SW 1271 (cell line): ENCODE measurements at places on chromosomes 12 and 14.

- no peak for DNase-seq
Measured at GRCh38 chr12:51321882-51322281, 2.1 kb downstream of the BIN2 start.

DNA sequence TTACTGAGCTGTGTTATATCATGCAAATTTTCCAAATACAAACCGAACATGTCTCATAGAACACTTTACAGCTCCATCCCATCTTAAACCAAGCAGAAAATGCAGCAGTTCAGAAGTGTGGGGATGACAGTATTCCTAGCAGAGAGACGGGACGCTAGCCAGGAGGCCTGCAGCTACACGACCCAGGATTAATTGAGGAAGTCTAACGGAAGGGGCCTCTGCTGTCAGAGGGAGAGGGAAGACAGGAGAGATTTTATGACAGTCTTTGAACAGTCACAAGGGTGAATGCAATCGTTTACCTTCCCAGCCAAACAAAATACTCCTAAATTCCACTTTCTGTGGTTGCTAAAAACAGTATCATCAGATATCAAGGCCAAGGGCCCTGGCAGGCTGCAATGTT is 261.9 kb downstream of the TMEM132D start:
- DNase-seq: no peak

DNA sequence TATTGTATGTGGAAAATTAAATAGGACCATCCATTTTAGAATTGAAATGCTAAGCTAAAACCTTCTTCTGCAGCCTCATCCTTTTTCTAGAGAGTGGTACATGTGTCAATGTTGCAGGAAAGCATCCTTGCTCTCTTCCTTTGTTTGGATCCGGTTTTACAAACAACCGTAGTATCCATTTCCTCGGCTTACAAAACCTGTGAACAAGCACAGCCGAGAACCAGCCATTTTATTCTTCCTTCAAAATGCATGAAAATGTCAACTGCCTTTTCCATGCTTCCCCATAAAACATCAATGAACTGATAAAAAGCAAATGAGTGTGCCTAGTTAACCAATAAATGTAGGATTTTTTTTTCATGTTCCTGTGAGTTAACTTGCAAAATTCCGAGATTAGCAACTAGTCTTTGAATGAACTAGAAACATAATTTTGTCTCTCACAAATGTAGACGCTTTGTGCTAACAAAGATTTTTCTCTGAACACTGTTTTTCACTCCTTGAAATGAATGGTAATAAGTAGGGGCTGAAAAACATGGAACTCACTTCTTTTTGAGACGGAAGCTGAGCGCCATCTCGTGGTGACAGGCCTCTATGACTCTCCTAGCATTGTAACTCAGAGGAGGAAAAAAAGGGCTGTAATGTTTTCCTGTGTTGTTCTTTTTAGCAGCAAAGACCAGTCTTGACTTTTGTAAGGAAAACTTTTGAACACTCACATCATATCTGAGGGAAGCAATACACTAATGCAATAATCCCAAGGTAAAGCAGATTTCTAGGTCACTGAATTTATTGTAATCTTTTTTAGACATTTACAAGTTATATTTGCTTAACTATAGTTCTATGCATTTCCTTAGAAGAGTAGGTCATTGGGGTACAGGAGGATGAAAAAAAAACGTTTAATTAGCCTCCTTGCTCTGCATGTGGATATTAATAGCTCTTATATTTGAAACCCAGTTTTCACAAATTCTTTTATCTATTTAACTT is 157.4 kb upstream of the FOXG1 start:
- no peak for DNase-seq

DNA sequence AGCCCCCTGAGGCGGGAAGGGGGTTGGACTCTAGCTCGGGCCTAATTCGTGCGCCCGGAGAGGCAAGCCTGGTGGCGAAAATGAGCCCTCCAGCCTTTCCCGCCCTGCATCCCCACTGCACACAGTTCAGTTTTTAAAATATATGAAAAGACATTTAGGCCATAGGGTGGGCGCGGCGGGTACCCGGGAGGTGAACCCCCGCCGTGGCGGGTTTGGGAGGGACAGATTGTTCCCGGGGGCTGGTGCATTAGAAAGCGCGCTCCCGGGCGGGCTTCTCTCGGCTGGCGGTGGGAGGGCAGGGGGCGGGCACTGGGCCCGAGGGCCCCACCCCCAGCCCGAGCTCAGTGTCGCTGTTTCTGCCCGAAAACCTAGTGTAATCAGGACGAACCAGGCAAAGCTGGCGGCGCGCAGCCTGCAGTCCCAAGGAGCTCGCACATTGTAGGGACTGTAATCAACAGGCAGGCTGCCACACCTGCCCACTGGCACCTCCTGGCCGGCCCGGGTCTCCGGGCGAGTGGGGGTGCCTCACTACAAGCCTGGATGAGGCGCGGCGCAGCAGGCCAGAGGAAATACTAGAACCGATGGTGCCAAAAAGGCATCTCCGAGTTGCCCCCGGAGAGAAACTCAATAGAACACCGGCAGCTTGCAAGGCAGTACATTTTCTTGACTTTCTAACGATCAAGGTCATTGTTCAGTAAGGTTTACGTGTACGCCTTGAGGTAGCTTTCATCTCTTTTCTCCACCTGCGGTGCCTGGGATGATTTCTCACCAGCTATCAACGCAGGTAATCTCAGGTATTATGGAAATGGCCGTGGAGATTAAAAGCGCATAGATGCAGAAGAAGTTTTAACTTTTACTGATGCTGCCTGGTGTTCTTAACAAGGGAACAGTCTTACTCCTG is 764 bp upstream of the SPTB start:
- no peak for DNase-seq

DNA sequence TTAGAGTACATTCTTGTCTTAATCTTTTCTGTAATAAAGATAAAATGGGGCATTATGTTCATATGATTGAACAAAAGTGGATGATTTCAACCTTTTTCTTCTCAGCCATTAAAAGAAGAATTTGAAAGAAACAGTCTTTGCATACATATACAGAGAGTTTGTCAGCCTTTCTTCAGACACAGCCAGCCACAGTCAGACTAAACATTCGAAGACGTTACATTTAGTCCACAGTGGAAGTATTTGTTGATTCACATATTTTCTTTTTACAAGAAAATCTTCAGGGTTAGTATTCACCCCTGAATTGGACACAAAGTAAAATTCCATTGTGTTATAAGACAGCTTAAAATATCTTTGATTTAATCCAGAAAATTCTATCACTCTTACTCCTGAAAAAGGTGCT is 36.2 kb downstream of the ETV6 start:
- no peak for DNase-seq

DNA sequence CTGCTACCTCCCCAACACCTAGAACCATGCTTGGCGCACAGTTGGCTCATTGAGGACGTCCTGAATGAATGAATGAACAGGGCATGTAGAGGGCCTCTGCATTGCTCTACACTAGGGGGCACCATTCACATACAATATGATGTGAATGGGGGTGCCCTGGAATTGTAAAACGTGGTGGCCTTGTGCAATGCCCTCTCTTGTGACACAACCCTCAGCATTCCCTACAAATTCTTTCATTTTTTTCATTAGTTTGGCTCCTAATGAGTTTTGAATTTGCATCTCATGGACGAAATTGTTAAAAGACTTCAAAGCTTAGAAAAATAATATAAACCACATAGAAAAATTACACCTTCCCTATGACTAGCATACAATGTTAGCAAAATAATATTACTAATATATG is 2.3 kb upstream of the DIO2 start:
- DNase-seq: peak; percentile 2

GRCh38 chr12:105841840-105842239 is 296.9 kb downstream of the NUAK1 start:
- DNase-seq: no peak

GRCh38 chr12:30985814-30986452 is 59.4 kb downstream of the TSPAN11 start:
- peak; percentile 46 for DNase-seq

DNA sequence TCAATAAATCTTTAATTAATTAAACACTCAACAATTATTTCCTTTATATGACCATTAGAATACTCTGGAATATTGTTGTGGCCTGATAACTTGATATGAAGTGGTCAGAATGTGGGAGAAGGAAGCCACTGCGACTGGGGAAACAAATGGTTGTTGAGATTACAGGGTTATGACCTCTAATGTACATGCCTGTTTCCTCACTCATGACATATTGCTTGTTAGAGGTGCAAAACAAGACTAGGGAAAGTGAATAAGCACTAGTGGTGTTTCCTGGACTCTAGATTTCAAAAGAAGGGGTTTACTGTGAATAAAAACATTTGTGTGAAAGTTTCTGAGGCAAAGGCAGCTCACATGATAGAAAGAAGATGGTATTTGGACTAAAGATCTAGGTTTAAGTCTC is 53.3 kb downstream of the STAB2 start:
- no peak for DNase-seq

DNA sequence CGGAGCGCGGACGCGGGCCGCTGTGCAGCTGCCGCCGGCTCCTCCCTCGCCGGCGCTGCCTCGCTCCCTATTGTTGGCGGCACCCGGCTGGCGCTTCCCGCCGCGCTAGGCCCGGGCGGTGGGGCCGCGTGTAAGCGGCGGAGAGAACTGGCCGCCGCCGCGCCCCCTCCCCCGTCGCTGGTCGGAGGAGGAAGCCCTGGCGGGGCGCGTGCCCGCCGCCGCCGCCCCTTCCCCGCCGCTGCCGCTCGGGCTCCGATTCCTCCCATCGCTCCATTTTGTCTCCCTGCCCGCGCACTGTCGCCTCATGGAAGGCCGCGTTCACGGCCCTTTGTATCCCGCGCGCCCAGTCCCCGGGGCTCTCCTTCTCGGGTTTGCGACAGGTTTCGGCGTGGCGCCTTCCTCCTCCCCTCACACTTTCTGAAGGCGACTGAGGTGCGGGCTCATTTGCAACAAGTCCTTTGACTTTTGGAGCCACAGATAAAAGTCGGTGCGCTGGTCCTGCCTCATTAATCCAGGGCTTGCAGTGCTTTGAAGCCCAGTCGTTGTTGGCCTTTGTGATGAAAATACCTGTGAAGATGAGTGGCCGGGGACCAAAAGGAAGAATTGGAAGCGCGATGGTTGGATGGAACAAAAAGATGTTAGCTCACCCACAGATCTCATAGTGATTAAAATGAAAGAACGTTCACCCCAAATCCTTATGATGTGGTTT is 707 bp downstream of the CPSF6 start:
- DNase-seq: no peak

- no peak for DNase-seq
Measured at GRCh38 chr14:88321692-88322503, 1.2 kb downstream of the KCNK10 start.

GRCh38 chr12:86234316-86234855 is 21.8 kb downstream of the MGAT4C start:
- DNase-seq: no peak

GRCh38 chr12:91098941-91099340 is 12.4 kb downstream of the LUM start:
- peak; percentile 19 for DNase-seq

DNA sequence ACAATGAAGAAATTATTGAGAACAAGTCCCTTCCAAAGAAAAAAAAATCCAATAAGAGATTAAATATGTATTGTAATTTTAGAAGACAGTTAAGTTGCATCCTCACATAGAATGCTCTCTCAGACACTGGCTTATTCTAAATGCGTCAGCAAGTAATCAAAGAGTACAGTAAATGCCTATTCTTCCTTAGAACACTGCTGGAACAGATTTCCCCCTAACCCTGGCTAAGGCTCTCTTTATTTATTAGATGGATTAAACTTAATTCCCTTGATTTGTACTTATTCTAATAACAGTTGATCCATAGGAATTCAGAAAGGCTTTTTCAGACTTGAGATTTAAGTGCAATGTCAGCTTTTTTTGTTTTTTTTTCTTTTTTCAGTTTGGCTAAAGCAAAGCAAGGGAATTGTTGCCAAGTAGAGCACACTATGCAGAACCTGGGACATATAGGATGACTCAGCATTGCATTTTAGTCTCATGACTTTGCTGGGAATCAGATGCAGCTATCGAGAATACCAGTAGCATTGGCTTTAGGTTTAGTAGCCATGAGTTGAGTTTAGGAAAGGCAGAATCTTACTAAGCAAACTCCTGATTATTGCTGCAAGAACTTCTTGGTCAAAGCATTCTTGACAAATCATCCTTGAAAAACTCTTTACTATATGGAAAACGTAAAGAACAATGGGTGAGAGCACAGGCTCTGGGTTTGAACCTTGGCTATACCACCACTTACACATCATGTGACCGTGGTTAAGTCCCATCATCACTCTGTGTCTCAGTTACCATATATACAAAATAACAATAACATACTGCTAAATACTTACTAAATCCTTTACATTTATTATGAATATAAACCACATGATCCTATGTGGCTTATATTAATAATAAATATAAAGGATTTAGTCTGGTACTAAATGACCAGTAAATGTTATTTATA is 26.7 kb downstream of the MED21 start:
- DNase-seq: no peak

GRCh38 chr14:99524091-99524661 is 43.0 kb downstream of the CCNK start:
- DNase-seq: no peak

DNA sequence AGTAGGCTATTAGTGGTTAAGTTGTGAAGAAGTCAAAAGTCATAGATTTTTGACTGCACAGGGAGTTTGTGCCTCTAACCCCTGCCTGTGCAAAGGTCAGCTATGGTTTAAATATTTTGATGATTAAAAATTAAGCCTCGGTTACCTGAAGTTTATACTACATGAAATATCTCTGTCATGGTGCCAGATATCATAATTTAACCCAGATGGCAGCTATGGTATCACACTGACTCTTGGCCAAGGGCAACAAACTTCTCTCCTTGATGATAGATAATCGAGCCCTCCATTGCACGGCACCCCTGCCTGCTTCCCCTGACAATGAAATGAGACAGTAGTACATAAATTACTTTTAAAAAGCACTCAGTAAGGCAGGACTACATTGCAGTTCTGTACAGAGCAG is 80.8 kb downstream of the SLC35F4 start:
- no peak for DNase-seq

GRCh38 chr12:108341854-108342847 is 3.0 kb upstream of the CMKLR1 start:
- DNase-seq: no peak

GRCh38 chr14:69612014-69612782 is 802 bp downstream of the SUSD6 start:
- DNase-seq: no peak

- no peak for DNase-seq
Measured at GRCh38 chr12:47987411-47988072, 16.7 kb downstream of the COL2A1 start.

- DNase-seq: no peak
Measured at GRCh38 chr12:42002563-42002962, 142.1 kb downstream of the GXYLT1 start.

DNA sequence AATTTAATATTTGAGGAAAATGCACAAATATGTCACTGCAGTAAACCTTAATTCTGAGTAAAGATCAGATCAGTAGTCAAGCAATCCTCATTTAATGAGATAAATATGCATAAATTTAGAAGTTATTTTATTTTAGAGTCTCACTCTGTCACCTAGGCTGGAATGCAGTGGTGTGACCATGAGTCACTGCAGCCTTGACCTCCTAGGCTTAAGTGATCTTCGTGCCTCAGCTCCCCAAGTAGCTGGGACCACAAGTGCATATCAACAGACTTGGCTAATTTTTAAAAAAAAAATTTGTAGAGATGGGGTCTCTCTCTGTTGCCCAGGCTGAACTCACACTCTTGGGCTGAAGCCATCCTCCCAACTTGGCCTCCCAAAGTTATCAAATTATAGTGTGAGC is 41.3 kb downstream of the LMO3 start:
- no peak for DNase-seq
